ENCODE measurements at places on chromosomes 2 and 18. TPM values are rescaled to one million over a fixed set of nuclear protein-coding genes. Genes with fewer than 3 reads are reported as not detected.

AKAIN1 gene
- not detected for total RNA-seq

FMNL2 gene
- 1.0 TPM for total RNA-seq

FEV gene
- total RNA-seq, result not detected

QPCT gene
- not detected for total RNA-seq

MC5R gene
- total RNA-seq, result not detected

- no peaks in the 10 kb centered on the region for H3K36me3 ChIP-seq
- no peaks in the 10 kb centered on the region for H3K4me1 ChIP-seq
- DNase-seq, result no peak
- no peak overlapping the region for H3K27ac ChIP-seq
- no peaks in the 10 kb centered on the region for H3K27me3 ChIP-seq
Measured at GRCh38 chr2:150274108-150274507, 213.4 kb downstream of the RND3 start.

GRCh38 chr2:60298006-60298696 lies 255.3 kb downstream of the BCL11A start:
- H3K27me3 ChIP-seq, result no peaks in the 10 kb centered on the region
- DNase-seq, result no peak
- no peaks in the 10 kb centered on the region for H3K36me3 ChIP-seq
- no peak overlapping the region for H3K27ac ChIP-seq

- no peak for DNase-seq
- H3K27ac ChIP-seq, result no peak overlapping the region
- no peaks in the 10 kb centered on the region for H3K27me3 ChIP-seq
Measured at GRCh38 chr2:179581605-179582004, 279.8 kb downstream of the ZNF385B start.

All from activated CD4-positive, alpha-beta memory T cell treated with anti-CD3 and anti-CD28 coated beads, Interleukin-2, amount 10 ng/mL, durations not matched to agents 7 days and 5 days (primary cell).